H7 (cell line): ENCODE measurements at places on chromosomes 13 and 19. TPM values are rescaled to one million over a fixed set of nuclear protein-coding genes. Genes with fewer than 3 reads are reported as not detected.
A peak's percentile ranks its signal among the peaks of the same experiment; 100 is the strongest.

- DNase-seq: no peak
Observed at GRCh38 chr13:24407844-24408243, 98.5 kb downstream of the C1QTNF9 start.

Gene CYP4F12
- total RNA-seq: not detected in 2 replicates

- no peak for DNase-seq
Observed at GRCh38 chr19:50030937-50031336, 5.1 kb downstream of the ZNF473 start.

- no peak for DNase-seq
Observed at GRCh38 chr19:40805258-40805868, 6.4 kb downstream of the EGLN2 start.

- DNase-seq: peak; percentile 71
Observed at GRCh38 chr13:112062072-112062567, 4.8 kb upstream of the SOX1 start.

- DNase-seq: peak; percentile 6
Observed at GRCh38 chr19:35354898-35355297, 3.4 kb upstream of the FFAR3 start.

DNA sequence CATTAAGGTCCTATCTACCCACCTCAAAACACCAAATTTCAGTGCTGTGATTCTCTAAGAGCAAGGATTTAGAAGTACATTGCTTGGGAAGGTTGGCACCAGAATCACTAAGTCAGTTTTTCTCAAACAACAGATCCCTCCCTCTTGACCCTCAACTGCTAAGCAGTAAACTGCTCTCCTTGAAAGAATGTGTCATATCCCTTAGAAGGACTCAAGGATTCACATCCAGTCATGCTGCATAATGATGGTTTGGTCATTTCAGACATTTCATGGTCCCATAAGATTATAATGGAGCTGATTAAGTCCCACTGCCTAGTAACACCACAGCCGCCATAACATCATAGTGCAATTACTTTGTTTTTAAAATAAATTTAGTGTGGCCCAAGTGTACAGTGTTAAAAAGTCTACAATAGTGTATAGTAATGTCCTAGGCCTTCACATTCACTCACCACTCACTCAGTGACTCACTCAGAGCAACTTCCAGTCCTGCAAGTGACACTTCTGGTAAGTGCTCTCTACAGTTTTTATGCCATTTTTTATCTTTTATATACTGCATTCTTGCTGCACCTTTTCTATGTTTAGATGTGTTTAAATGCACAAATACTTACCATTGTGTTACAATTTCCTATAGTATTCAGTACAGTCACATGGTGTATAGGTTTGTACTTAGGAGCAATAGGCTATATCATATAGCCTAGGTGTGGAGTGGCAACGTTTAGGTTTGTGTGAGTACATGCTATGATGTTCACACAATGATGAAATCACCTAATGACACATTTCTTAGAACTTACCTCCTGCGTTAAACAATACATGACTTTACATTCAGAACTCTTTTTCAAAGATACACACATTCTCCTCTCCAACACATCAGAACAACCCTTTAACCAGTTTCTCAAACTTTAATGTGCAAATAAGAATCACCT is 15.7 kb upstream of the CCDC169 start:
- DNase-seq: no peak

GRCh38 chr13:69553976-69554375 is 553.6 kb upstream of the ATXN8OS start:
- no peak for DNase-seq

Gene PTGIR
- 0.14 and 0.18 TPM in 2 replicates for total RNA-seq

Gene KIR2DL3
- total RNA-seq: not detected in 2 replicates

DNA sequence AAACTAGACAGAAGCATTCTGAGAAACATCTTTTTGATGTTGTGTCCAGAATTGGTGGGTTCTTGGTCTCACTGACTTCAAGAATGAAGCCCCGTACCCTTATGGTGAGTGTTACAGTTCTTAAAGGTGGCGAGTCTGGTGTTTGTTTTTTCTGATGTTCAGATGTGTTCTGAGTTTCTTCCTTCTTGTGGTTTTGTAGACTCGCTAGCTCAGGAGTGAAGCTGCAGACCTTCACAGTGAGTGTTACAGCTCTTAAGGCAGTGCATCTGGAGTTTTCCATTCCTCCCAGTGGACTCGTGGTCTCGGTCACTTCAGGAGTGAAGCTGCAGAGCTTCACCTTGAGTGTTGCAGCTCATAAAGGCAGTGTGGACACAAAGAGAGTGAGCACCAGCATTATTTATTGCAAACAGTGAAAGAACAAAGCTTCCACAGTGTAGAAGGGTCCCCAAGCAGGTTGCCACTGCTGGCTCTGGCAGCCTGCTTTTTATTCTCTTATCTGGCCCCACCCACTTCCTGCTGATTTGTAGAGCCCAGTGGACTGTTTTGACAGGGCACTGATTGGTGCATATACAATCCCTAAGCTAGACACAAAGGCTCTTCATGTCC is 1820.8 kb downstream of the UQCRFS1 start:
- no peak for DNase-seq

DNA sequence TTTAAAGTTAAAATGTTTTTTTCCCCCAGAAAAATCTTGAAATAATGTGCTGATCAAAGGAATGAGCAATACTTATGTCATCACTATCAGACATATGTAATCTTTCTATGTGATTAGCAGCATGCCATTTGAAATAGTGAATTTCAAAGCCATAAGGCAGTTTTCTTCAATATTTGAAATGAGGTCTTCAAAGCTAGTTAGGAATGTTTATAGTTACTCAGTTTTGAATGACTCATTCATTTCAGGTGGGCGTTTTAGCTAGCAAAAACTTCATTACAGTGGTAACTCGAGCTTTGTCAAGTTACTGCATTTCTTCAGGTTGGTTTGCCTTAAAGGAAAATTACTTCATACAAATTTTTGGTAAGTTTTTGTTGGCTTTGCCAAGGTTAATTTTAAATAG is 102.1 kb downstream of the ATP8A2 start:
- DNase-seq: no peak

- DNase-seq: no peak
Observed at GRCh38 chr13:79668201-79668752, 187.3 kb downstream of the NDFIP2 start.

Gene CGB1
- not detected in 2 replicates for total RNA-seq

- no peak for DNase-seq
Observed at GRCh38 chr19:10419200-10419645, 1.1 kb upstream of the PDE4A start.

GRCh38 chr19:4018140-4018613 is 10.6 kb downstream of the PIAS4 start:
- DNase-seq: no peak

DNA sequence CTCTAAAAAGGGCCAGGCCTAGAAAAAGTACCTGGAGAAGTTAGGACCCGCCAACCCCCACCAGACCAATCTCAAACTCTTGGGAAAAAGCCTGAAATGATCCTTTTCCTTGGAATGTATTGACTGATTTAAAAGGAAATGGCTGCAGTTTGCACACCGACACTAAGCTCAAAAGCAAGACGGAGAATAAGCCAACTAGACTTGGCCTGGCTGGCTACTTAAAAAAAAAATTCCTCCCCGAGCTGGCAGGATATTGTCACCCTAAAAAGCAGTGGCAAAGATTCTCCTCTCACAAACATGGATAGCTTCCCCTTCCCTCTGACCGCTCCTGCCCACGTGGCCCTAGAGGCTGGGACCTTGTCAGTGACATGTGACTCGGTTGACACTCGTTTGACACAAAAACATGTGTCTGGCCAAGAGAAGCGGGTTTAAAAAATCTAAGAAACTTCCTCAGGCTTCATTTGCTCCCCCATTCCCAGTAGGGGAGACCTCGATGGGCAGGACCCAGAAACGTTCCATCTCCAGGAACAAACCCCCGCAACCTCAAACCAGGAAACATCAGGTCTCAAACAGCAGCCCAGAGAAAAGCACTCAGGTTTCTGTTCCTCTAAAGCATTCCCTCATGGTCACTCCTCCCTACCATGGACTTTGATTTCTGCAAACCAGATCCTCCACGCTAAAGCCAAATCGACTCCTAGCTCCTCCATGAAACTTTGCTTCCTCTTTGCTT is 1.3 kb downstream of the RFX1 start:
- DNase-seq: no peak

DNA sequence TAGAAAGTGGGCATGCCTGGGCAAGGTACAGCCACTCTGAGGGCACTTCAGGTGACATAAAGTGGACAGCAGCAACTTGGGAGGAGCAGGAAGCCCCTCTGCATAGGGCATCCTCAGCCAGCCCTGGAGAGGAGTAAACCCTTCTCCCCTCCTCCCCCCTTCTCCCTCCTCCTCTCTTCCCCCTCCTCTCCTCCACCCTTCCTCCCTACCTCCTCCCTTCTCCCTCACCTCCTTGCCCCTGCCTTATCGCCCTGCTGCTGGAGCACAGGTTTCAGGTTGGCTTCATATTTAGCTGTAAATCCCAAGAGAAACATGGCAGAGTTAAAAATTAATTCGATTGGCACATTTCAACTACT is 30.5 kb upstream of the ATP12A start:
- no peak for DNase-seq

Gene LEUTX
- total RNA-seq: not detected in 2 replicates

DNA sequence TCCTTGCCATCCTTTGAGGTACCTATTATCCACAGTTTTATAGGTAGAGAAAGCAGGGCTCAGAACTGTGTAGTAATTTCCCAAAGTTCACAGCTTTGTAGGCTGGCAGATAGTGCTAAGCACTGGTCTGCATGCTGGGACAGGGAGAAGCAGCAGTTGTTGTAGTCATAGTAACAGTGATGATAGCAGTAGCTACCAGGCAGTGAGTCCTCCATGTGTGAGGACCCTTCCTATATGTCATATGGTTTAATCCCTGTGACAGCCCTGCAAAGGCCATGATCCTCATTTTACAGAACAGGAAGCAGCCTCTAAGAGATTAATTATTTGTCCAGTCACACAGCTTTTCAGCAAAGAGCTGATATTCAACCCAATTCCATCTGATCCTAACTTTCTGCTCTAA is 21.0 kb downstream of the SERP2 start:
- DNase-seq: no peak

- no peak for DNase-seq
Observed at GRCh38 chr19:5003781-5004180, 34.9 kb downstream of the KDM4B start.

DNA sequence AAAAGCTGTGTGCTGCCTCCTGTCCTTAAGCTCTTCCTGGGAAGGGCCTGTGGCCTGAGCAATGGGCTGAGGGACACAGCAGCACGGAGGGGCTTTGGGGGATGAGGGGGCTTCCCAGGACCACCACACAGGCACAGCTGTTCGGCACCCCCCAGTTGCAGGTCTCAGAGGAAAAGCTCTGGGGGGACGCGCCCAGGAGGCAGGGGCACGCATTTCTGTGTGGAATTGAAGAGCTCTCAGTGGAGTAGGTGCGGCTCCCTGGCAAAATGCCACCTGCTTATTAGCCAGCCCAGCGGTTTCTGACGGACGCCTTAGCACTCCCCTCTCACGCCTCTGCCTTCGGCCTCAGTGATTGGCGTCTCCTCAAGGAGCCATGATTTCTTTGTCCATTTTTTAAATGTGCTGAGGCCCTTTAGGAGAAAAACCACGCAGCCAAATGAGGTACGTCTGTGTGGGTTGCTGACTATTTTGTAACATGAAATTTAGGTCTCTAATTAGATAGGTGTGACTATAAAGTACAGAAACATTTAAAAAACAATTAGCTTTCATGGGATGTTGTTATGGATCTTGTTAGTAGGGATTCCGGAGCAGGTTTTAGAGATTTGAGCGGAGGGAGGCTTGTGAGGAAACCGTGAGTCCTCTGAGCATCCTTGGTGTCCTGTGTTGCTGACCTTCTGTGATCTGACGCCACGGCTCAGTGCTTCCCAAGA is 4.0 kb downstream of the MCF2L start:
- DNase-seq: no peak

GRCh38 chr13:83935566-83935965 is 53.3 kb upstream of the SLITRK1 start:
- DNase-seq: no peak

Gene ELSPBP1
- not detected in 2 replicates for total RNA-seq

DNA sequence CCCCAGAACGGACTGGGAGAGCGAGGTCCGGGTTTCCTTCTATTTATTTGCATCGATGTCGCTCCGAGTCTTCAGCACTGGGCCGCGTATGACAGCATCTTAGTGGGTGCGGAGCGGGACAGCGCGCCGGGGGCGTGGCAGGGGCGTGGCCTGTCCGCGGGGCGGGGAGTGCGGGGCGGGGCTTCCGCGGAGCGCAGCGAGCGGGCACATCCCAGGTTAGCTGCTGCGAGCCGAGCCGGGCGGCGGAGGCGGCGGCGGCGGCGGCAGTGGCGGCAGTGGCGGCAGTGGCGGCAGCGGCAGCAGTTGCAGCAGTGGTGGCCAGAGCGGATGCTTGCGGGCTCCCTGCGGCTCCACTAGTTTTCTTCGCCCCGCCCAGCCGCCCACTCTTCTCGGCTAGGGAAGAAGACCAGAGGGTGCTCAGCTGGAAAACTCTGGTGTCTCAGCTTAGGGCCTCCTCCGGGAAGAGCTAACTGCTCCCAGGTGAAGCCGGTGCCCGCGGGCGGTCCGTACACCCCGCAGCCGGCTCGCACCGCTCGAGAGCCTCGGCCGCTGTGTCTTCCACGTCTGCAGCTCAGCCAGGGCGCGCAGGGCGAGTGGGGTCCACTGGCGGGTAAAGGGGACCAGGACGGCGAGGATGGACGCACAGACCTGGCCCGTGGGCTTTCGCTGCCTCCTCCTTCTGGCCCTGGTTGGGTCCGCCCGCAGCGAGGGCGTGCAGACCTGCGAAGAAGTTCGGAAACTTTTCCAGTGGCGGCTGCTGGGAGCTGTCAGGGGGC is at the start of gene GPC5:
Gene GPC5, plus strand, starts transcription at position 209 of the 776 bp plus-strand sequence.
- DNase-seq: peak; percentile 91

DNA sequence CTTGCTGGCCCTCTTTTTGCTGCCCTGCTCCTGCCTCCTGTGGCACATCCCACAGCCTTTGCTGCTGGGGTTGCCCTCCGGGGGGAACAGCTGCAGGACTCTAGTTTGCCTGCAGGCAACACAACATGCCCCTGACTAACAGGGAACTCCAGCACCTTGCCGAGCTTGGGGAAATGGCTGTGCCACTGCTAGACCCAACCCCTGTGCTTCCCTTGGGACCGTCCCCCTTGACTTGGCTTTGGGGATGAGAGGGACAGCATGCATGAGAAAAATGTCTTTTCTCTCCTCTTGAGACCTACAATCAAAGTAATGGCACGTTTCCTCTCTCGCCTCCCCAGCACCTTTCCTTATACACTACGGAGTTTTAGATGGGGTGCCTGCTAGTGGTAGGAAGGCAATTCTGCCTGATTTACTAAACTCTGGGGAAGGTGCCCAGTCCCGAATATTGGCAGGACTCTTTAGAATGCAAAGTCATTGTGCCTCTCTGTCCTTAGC is 12.4 kb upstream of the VWA8 start:
- DNase-seq: peak; percentile 27

GRCh38 chr13:111304041-111304544 is 16.3 kb upstream of the TEX29 start:
- DNase-seq: no peak

Gene NFKBIB
- 26.0 and 30.6 TPM in 2 replicates for total RNA-seq
